Psoas muscle (tissue), 8 donors: ENCODE measurements at places on chromosomes 11 and 22.

GRCh38 chr11:34332524-34332923 is 25.3 kb downstream of the ABTB2 start:
- DNase-seq = no peak

DNA sequence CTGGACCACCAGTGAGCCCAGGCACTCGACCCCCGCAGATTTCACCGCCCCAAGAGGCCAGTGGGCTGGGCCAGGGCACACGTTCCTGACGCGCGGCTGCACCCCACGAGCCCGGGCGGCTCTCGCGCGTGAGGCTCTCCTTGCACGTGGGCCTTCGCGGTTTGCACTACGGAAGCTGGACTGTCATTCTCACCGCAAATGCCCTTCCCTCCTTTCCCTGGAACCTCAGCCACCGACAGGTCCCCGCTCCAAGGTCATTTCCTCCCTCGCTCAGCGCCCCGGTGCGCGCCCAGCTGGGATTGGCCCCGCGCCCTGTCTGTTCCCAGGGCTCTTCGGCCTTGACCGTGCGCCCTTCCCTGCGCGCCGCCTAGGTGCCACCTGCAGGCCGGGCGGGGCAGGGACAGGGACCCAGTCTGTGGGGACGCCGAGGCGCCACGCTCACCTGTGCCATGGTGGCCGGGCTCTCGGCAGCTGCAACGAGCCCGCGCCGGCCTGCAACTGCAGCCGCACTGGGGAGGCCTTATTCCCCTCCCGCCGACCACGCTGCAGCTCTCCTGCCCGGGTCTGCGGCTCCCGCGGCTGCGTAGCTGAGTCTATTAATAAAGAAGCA is 2.1 kb upstream of the CPT1A start:
- peak; percentile 78 for DNase-seq

GRCh38 chr22:42236848-42237247 is 33.6 kb downstream of the TCF20 start:
- DNase-seq = no peak

GRCh38 chr11:105328061-105328460 is 188.5 kb upstream of the CARD18 start:
- no peak for DNase-seq
